ENCODE measurements at places on chromosomes 6 and 20. TPM values are rescaled to one million over a fixed set of nuclear protein-coding genes. Genes with fewer than 3 reads are reported as not detected.

The GJA1 gene
- total RNA-seq, result not detected

The RIMS4 gene
- total RNA-seq, result not detected

The MED20 gene
- total RNA-seq, result 18.6 TPM

The RFX6 gene
- total RNA-seq, result not detected

The MYT1 gene
- not detected for total RNA-seq

The C6orf118 gene
- not detected for total RNA-seq

The CD109 gene
- 11.3 TPM for total RNA-seq

The BRD2 gene
- total RNA-seq, result 383 TPM

The OPN5 gene
- not detected for total RNA-seq

The TFAP2C gene
- not detected for total RNA-seq

All from activated CD4-positive, alpha-beta T cell treated with anti-CD3 and anti-CD28 coated beads, Interleukin-2, amount 10 ng/mL, durations not matched to agents 7 days and 5 days (primary cell).